ENCODE measurements at places on chromosomes 5 and 9.

GRCh38 chr5:66617991-66618768 lies 22.0 kb downstream of the MAST4 start:
- no peak for DNase-seq

GRCh38 chr9:134951461-134951860 lies 33.7 kb upstream of the FCN1 start:
- no peak for DNase-seq

DNA sequence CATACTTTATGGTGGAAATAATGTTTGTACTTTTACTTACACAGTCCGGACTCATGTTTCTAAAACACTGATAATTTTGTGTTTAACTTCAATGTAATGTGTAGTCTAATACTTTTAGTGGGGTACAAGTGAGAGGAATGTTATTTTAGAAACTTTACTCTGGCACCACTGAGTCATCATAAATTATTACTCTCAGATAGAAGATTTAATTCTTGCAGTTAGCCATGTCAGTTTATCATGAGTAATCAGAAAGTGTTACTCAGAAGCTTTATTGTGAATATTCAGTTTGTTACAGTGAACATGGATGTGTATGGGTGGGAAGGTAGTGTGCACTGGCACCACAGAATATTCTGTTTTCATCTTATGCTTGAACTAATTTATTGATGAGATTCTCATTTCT lies 20.0 kb downstream of the OGN start:
- DNase-seq: no peak

DNA sequence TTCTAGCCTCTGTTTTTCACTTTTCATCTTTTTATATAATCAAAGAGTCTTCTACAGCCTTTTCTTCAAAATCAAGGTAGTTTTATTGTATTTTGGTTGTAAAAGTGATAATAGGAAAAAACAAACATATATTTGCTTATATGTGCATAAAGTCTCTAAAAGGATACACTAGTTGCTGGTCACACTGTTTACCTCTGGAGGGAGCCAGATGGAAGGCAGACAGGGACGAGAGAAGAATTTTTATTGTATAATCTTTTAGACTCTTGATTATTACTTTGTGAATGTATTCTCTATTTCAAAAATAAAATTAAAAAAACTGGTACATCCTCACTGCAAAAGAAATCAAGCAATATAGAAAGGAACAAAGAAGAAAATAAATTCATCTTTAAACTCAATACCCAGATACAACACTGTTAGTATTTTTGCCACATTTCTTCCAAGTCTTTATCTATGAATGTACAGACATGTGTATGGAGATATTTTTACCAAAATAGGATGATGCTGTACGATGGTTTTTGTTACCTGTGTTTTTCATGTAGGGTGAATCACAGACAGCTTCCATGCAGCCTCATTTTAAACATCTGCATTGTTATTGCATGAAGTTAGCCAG lies 6.1 kb upstream of the RNF183 start:
- DNase-seq: no peak

GRCh38 chr5:59036274-59036961 lies 453.5 kb downstream of the RAB3C start:
- no peak for DNase-seq

GRCh38 chr9:88623698-88624097 lies 88.7 kb downstream of the NXNL2 start:
- no peak for DNase-seq

- no peak for DNase-seq
Measured at GRCh38 chr5:154708846-154709245, 46.3 kb upstream of the LARP1 start.

DNA sequence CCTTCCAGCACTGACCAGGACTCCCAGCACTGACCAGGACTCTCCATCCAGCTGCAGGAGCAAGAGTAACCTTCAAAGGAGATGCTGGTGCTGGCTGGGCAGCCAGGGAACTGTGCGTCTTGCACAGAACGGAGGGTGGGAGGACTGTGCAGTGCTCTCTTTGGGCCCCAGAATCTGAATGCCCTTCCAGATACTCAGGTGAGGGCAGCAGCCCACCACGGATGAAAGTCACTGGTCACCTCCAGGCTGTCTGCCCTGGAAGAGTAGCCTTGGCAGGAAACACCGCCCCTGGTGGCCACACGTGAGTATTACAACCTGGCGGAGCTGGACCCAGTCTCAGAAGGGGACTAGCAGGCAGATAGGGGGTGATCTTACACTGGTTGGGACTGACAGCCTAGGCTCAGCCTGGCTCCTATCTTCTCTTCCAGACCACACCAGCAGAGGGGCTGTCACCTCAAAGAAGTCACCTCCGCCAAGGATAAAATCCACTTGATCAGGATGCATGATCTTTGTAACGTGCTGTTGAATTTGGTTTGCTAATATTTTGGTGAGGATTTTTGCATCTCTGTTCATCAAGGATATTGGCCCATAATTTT lies 4.8 kb upstream of the SARDH start:
- peak; percentile 54 for DNase-seq

- DNase-seq: no peak
Measured at GRCh38 chr5:139726248-139726647, 69.4 kb upstream of the PSD2 start.

- DNase-seq: no peak
Measured at GRCh38 chr9:123039617-123040219, 6.3 kb downstream of the GPR21 start.

- no peak for DNase-seq
Measured at GRCh38 chr5:116532762-116533525, 41.7 kb downstream of the SEMA6A start.

GRCh38 chr5:75460532-75460931 lies 50.9 kb downstream of the CERT1 start:
- DNase-seq: no peak

GRCh38 chr9:129412814-129413536 lies 207.9 kb downstream of the C9orf50 start:
- peak; percentile 41 for DNase-seq

- DNase-seq: no peak
Measured at GRCh38 chr5:103393101-103393754, 134.7 kb downstream of the MACIR start.

DNA sequence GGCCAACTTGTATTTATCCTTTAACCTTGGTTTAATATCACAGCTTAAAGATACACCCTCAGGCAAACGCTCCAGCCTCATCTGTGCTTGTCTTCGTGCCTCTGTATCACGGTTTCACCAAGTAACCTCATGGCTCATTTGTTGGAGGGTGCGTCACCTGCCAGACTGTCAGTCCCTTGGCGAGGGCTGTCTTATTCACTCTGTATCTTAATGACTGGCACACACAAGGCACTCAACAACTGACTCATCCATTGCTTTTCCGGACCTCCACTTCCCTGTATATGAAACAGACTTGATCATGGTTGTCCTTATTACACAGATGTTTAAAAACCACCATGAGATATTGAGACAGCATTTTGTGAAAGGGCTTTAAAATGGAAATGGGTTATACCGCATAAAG lies 28.0 kb downstream of the LCP2 start:
- no peak for DNase-seq

GRCh38 chr5:10676946-10677345 lies 84.1 kb downstream of the DAP start:
- no peak for DNase-seq

DNA sequence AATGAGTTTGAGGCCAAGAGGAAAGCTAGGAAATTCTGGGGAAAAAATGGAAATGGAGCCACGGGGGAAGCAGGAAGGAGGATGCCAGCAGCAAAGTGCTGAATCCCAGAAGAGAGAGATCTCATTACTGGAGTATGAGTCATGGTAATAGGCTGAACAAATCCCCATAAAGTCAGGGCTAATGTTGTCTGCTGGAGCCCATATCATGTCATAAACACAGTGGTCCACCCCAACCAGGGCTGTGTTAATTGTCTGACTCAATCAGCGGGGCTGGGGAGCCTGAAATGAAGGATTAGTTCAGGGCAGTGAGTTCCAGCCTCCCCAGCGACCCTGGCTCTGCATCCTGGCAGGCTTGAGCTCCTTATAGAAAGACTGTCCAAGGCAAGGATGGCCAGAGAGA lies 68.8 kb downstream of the TLR4 start:
- DNase-seq: no peak

GRCh38 chr5:156366521-156366920 lies 39.6 kb downstream of the SGCD start:
- no peak for DNase-seq

DNA sequence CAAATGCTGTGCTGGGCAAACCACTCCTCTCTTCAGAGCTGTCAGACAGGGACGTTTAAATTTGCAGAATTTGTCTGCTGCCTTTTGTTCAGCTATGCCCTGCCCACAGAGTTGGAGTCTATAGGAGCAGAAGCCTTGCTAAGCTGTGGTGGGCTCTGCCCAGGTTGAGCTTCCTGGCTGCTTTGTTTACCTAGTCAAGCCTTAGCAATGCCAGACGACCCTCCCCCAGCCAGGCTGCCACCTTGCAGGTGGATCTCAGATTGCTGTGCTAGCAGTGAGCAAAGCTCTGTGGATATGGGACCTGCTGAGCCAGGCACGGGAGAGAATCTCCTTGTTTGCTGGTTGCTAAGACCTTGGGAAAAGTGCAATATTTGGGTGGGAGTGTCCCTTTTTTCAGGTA lies 314.9 kb downstream of the NNT start:
- DNase-seq: no peak

DNA sequence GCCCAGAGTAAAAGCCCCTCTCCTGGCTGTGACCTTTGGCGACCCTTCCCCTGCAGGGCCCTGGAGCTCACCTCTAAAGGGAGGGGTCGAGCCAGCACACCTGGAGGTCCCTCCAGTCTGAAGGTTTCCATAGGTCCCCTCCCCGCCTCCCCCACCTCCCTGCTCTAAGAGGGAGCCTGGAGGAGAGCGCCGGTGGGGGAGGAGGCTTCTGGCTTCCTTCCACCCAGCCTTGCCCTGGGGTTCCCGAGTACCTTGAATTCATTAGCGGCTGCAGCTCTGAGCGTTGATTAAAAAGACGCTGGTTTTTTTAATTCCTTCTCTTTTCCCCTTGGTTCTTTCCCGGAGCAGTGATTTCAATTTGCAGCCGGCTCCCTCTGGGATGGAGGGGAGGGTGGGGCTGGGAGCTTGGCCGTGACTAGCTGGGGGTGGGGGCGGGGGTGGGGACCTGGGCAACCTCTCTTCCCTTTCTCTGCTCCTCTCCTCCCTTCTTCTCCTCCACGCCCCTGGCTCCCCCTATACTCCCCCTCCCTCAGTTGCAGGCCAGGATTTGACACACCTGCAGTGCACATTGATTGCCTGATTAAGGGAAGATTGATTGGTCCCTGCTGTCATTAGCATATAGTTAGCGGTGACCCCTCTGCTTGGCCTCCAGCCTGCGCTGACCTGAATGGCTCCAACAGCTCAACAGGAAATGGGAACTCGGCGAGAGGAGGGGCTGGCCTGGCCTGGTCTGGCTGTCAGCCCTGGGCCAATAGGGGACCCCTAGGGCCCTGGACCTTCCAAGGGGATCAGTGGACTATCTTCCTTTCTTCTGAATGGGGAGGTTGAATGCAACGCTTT lies 67.5 kb upstream of the RAPGEF1 start:
- no peak for DNase-seq

GRCh38 chr9:18359335-18359734 lies 114.6 kb upstream of the ADAMTSL1 start:
- DNase-seq: no peak

DNA sequence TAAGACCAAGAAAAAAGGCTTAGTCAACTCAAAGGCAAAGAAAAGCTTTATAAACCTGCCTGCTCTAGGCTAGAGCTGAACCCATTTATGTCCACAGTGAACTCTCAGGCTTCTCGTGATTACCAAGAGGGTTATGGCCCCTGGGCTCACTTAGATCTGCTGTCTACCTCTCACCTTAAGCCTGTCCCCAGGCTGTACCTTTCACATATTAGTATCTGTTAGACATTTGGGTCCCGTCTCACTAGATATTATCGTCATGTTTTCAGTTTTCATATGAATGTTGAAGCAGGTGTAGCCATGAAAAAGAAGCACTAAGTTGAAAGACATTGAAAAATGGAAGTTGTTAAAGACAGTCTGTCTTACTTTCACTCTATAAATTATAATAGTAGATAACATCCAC lies 75.2 kb upstream of the COX7C start:
- DNase-seq: no peak

GRCh38 chr9:77879437-77879943 lies 152.1 kb downstream of the GNAQ start:
- DNase-seq: no peak

DNA sequence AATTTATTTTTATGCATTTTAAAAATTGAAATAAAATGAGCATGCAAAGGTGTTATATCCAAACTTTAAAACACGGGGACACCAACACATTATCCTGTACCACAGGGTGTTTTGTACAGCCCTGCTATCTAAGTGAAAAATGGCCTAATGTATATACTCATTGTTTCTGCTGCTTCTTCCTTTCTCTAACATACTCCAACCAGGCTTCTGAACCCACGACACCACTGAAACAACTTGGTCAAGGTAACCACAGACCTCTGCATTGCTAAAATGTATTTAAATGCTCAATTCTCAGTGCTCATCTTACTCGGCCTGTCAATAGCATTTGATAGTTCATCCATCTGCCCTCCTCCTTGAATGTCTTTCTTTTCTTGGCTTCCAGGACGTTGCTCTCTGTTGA lies 48.3 kb downstream of the DENND1A start:
- DNase-seq: no peak

DNA sequence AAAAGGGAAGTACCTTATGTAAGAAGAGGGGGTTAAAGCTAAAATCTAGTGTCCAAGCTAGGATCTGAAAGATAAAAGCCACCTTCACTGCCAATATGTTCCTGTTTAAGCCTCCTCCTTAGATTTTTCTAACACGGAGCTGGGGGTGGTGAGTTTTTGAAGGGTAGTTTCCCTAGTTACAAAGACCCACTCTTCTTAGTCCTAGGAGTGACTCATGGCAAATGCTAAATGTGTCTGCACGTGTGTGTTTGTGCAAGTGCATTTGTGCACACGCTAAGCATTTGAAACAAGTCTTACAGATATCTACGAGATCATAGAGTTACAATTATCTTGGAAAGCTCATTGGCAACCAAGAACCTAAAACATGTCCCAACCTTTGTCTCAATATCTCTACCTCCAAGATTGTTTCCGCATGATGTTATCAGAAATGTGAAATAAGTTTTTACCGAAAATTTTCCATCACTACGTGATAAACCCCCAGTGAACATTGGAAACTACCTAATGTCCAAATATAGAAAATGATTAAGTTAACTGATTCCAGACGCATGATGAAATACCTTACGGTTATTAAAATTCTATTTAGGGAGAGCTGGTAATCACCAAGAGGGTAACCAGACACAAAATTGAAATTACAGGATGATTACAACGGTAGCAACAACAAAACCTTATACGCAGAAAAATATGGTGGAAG lies 78.0 kb upstream of the HRH2 start:
- no peak for DNase-seq

DNA sequence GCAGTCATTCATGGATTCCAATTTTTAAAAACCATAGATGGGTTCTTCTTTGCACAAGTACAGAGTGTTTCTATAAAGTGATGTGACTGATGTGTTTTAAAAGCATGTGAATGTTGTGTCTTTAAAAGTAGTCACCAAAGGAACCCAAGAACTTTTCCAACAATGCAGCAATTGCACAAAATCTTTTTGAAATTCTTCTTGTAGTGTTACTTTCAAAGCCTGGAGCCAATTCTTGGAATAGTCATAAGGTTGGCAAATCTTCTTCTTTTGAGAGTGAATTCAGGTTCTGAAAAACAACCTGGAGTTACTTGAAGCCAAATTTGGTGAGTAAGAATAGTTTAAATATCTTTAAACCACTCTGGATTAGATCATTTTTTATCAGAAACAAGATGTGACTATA lies 10.5 kb downstream of the GRAMD2B start:
- no peak for DNase-seq

All from stimulated activated CD4-positive, alpha-beta T cell treated with anti-CD3 and anti-CD28 coated beads, Interleukin-15, amount 100 ng/mL, for 1 hour (primary cell).